ENCODE measurements at places on chromosomes 12 and 14.
A peak's percentile ranks its signal among the peaks of the same experiment; 100 is the strongest.

DNA sequence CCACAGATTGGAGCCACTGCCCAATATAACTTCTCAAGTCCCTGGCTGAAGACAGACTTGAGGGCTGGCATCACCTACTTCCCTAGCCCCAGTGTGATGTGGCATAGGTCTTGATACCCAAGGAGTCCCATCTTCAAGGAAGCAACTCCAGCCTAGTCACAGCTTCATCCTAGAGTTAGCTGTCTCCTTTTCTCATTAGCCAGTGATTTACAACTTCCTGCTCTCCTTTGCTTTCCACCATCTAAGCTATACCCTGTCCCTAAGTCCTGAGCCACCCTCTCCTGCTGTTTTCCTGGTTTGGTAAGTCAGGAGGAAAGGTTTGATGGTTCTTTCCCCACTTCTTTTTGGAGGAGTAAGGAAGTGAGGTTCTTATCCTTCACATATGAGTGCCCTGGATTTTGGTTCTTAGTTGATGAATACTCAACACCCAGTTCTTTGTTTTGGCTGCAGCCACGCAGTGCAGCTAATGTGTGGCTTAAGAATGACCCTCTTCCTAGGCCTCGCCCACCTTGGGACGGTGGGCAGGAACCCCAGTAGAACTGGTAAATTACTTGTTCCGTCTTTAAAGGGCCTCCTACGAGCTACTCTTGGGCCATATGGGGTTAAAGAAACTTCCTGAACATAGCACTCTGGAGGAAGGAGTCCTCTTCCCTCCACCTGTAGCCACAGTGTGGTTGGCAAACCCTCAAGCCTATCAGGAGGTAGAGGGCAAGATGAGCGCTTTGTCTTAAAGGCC, 3.9 kb upstream of the GPX2 start:
- peak; percentile 69 for DNase-seq

DNA sequence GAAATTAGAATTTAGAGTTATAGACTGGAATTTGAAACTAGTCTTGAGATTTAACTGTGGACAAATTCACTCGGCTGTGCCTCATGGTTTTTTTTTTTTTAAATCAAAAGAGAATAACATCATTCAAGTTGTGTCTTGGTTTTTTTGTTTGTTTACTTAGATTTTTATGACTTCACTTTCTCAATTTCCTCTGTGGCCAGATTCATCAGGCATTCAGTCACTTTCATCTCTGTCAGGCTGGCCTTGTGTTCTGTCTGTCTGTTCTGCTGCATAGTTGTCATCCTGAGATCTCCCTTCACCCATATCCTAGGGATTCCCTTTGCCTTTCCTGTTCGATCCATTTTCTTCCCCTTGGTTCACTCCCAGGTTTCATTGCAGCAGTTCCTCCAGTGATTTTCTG, 10.0 kb downstream of the MARK3 start:
- no peak for DNase-seq

DNA sequence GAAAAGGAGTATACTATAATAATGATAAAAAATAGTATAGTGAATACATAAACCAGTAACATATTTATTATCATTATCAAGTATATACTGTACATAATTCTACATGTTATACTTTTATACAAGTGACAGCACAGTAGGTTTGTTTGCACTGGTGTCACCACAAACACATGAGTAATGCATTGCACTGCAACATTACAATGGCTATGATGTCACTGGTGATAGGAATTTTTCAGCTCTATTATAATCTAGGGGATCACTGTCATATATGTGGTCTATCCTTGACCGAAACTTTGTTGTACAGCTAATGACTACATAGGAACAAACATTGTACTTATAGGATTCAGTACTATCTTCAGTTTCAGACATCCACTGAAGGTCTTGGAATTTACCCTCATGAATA, 165.8 kb upstream of the SYT1 start:
- DNase-seq: no peak

GRCh38 chr12:100808777-100809176, 14.2 kb downstream of the ANO4 start:
- DNase-seq: no peak

DNA sequence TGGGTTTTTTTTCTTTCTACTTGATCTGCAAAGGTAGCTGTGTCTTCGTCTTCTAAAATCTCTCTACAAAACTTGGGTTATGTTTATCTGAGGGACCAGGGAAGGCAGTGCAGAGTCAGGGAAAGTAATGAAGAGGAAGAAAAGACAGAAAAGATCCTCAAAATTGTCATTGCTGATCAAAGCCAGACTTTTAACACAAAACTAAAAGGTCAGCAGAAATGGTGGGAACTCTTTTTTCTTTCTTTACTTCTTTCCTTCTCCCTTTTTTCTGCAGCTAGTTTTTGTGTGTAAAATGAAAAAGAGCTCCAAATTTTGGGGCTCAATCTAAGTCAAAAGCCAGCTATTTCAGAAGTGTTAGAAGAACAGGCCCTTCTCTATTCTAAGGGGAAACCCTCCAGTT, 11.9 kb downstream of the DPF3 start:
- DNase-seq: no peak

Data from vagina (tissue), 2 donors.